ENCODE measurements at places on chromosomes 1 and 21. TPM values are rescaled to one million over a fixed set of nuclear protein-coding genes. Genes with fewer than 3 reads are reported as not detected.

The CD52 gene
- total RNA-seq, result not detected

The LCE1C gene
- not detected for total RNA-seq

The TRIM67 gene
- total RNA-seq, result not detected

The ERICH3 gene
- not detected for total RNA-seq

The SPRR2A gene
- not detected for total RNA-seq

The MTARC1 gene
- 3.8 TPM for total RNA-seq

The OBSCN gene
- 9.1 TPM for total RNA-seq

The NES gene
- 81.5 TPM for total RNA-seq

The ZBTB8A gene
- total RNA-seq, result 4.7 TPM

The IL22RA1 gene
- not detected for total RNA-seq

The KIAA0040 gene
- total RNA-seq, result 13.4 TPM

The C1orf185 gene
- not detected for total RNA-seq

The ELOVL1 gene
- 67.8 TPM for total RNA-seq

The WDR64 gene
- total RNA-seq, result not detected

The WDR77 gene
- 49.3 TPM for total RNA-seq

The HLX gene
- 21.0 TPM for total RNA-seq

The CBS gene
- 9.9 TPM for total RNA-seq

The S100A14 gene
- total RNA-seq, result not detected

The ITLN2 gene
- total RNA-seq, result not detected

The RNU1-3 gene
- total RNA-seq, result 6,751 TPM

The FCRLA gene
- 0.06 TPM for total RNA-seq

The FAM76A gene
- 8.0 TPM for total RNA-seq

The SMYD3 gene
- total RNA-seq, result 10.2 TPM

The CLEC20A gene
- not detected for total RNA-seq

The CD84 gene
- not detected for total RNA-seq

The SIK1 gene
- 11.6 TPM for total RNA-seq

The DPM3 gene
- 56.7 TPM for total RNA-seq

The MTMR11 gene
- 0.16 TPM for total RNA-seq

The LMOD1 gene
- under 0.01 TPM for total RNA-seq

The TAF12 gene
- total RNA-seq, result 25.3 TPM

The CCDC190 gene
- 0.38 TPM for total RNA-seq

The VANGL2 gene
- total RNA-seq, result not detected

The GJB3 gene
- total RNA-seq, result not detected

The AMPD1 gene
- total RNA-seq, result not detected

The ZMYND12 gene
- 0.32 TPM for total RNA-seq

The BCAS2 gene
- total RNA-seq, result 31.2 TPM

The KCNH1 gene
- total RNA-seq, result not detected

The ANKRD45 gene
- not detected for total RNA-seq

The NBPF12 gene
- 2.9 TPM for total RNA-seq

The COL9A2 gene
- 0.16 TPM for total RNA-seq

The TBX15 gene
- total RNA-seq, result 0.25 TPM

The UBASH3A gene
- not detected for total RNA-seq

The CA6 gene
- total RNA-seq, result not detected

The COPA gene
- total RNA-seq, result 246 TPM

The CD247 gene
- not detected for total RNA-seq

The KRTAP21-2 gene
- not detected for total RNA-seq

All from bladder microvascular endothelial cell (primary cell).